B cell (primary cell): ENCODE measurements at places on chromosomes 7 and 10. TPM values are rescaled to one million over a fixed set of nuclear protein-coding genes. Genes with fewer than 3 reads are reported as not detected.

GRCh38 chr10:124152139-124153022 is 59.0 kb upstream of the CHST15 start:
- DNase-seq, result peak; percentile 30

DEPP1 gene
- total RNA-seq, result not detected in 2 replicates

SPDYE16 gene
- total RNA-seq, result 0.53 and 0.69 TPM in 2 replicates

GRCh38 chr7:133845005-133845404 is 282.1 kb upstream of the LRGUK start:
- no peak for DNase-seq

DNA sequence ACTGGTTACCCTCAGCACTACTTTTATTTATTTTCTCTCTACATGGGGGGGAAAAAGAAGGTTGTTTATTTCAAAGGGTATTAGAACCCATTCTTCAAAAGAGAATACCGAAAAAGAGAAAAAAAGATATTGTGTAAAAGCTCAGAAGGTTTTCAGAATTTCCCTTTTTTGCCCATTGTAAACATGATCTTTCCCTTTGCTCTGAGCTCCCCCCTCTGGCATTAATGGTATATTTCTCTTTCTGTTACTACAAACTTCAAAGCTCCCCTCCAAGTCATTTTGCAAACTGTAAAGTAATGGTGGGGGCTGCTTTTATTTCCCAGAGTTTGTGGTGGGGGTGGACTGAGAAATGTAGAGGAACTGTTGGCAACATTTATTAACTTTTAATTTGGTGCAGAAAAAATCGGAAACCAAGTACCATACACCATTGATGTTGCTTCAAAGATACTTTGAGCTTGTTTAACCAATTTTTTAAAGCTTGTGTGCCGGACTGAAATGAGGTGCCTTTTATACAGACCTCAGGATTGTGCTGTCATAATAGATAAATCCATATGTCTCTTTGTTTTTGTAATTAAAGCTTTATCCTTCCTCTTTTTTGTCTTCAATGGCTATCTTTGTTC is 181.5 kb downstream of the EXOC4 start:
- peak; percentile 28 for DNase-seq

GRCh38 chr7:141460781-141461715 is 90.2 kb upstream of the AGK start:
- DNase-seq, result no peak

CCDC126 gene
- total RNA-seq, result 15.0 and 18.0 TPM in 2 replicates

CALCR gene
- total RNA-seq, result not detected in 2 replicates

GPER1 gene
- total RNA-seq, result 20.7 and 21.3 TPM in 2 replicates

- no peak for DNase-seq
These were observed 44.1 kb downstream of the GLI3 start for GRCh38 chr7:42192851-42193461.

GRCh38 chr10:128855618-128856428 is 611.2 kb upstream of the MGMT start:
- no peak for DNase-seq

GRCh38 chr10:988667-989545 is 672 bp downstream of the GTPBP4 start:
- DNase-seq, result no peak

DNA sequence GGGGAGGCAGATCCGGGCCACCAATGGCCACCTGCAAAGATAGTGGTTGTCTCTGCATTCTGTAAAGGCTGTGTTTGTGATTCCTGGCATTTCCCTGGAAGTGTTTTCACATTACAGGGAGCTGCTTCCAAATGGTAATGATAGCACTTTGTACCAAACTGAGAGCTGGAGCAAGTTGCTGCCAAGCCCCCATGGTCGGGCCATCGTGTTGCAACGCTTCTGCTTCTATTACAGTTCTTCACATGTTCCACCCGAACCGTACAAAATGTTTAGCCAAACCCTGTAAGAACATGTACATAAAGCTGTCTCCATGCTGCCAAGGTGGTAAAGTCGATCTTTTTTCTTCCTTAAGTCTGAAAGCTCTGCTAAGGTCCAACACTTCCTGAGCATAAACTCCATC is 397.7 kb upstream of the NFE2L3 start:
- no peak for DNase-seq

GRCh38 chr7:129134356-129134987 is 10.0 kb upstream of the TSPAN33 start:
- DNase-seq, result peak; percentile 30

- no peak for DNase-seq
These were observed 117.5 kb downstream of the NRF1 start for GRCh38 chr7:129728875-129729467.

RNF32 gene
- total RNA-seq, result 2.3 and 3.4 TPM in 2 replicates

GRCh38 chr10:93710333-93710909 is 8.0 kb upstream of the FRA10AC1 start:
- DNase-seq, result no peak

SLC13A4 gene
- total RNA-seq, result not detected in 2 replicates

- DNase-seq, result no peak
These were observed 48.0 kb upstream of the KIF5B start for GRCh38 chr10:32104181-32104580.

- no peak for DNase-seq
These were observed 151.0 kb downstream of the PLPP4 start for GRCh38 chr10:120607710-120608703.

DNA sequence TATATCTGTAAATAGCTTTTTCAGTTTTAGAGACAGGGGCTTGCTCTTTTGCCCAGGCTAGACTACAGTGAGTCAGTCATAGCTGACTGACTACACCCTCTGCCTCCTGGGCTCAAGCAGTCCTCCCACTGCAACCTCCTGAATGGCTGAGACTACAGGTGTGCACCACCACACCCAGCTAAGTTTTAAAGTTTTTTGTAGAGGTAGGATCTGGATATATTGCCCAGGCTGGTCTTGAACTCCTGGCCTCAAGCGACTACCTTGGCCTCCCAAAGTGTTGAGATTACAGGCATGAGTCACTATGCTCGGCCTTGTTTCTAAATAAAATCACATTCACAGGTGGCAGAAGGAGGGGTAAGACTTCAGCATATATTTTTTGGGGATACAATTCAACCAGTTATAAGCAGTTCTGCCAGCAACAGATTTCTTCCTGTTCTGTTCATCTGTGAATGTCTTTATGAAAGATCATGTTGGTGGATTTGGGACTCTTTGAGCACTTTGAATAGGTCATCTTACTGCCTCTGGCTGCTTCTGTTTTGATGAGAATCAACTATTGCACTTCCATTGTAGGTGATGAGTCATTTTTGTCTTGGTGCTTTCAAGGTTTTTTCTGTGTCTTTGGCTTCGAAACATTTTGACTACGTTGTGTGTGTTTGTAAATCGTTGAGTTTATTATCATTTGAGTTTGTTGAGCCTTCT is 15.7 kb downstream of the RBM33 start:
- DNase-seq, result no peak

GRCh38 chr10:8360365-8360764 is 305.9 kb downstream of the GATA3 start:
- no peak for DNase-seq

UNCX gene
- total RNA-seq, result not detected in 2 replicates

GRCh38 chr10:35822316-35822715 is 180.2 kb upstream of the FZD8 start:
- DNase-seq, result no peak

- peak; percentile 53 for DNase-seq
These were observed 76.4 kb upstream of the ZMIZ1 start for GRCh38 chr10:78992333-78992732.

OPN4 gene
- not detected in 2 replicates for total RNA-seq

- no peak for DNase-seq
These were observed 150.6 kb downstream of the DIP2C start for GRCh38 chr10:538895-539294.

LCOR gene
- 70.0 and 79.8 TPM in 2 replicates for total RNA-seq

TRPV5 gene
- total RNA-seq, result not detected in 2 replicates

DNA sequence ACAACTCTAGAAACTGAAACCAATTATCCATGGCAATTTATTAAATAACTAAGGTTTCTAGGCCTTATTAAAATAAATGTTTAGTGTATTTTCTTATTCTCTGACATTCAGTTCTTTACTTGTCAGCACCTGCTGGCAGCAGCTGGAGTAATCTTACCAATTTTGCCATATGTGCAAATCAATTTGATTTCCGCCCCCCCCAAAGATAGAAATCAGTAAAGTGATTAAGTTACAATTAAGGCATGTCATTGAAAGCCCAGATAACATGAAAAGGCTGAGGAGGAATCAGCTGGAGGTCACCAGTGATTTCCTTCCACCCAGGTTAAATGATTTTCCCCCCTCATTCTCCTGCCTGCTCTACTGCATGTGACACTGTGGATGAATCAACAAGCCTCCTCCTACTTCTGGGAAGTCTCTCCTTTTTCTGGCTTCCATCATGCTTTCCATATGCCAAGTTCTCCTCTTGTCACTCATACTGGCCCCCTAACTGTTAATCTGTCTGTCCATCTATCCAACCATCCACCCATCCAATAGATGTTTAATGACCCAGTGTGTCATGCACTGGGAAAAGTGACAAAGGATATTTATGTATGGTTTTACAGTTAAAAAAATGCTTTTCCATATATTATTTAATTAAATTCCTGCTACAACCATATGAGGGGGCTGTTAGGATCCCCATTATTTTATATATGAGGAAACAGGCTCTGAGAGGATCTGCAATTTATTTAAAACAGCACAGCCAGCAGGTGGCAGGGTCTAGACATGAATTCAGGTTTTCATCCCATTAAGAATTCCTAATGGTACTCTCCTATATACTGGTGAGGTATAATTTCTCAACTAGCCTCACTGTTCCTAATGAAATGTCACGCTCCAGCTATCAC is 116.5 kb downstream of the ATXN7L1 start:
- peak; percentile 44 for DNase-seq

UCMA gene
- total RNA-seq, result not detected in 2 replicates

DNA sequence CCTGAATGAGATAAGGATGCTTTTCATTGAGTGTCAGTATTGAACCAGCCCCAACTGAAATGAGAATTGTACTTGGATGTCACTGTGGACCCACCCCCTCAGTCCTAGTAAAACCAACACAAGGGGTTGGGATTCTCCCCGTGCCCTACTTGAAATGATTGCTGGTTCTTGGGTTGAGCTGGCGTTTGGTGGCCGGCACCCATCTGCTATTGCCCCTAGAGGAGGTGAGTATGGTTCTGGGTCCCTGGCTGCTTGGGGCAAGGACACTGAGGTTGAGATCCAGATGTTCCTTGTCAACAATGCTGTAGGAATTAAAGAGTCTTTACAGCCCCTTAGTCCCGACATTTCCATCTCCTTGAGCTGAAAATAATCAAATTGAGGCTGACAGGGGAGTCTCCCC is 170.0 kb upstream of the ZNF32 start:
- no peak for DNase-seq

DRGX gene
- total RNA-seq, result not detected in 2 replicates

DNA sequence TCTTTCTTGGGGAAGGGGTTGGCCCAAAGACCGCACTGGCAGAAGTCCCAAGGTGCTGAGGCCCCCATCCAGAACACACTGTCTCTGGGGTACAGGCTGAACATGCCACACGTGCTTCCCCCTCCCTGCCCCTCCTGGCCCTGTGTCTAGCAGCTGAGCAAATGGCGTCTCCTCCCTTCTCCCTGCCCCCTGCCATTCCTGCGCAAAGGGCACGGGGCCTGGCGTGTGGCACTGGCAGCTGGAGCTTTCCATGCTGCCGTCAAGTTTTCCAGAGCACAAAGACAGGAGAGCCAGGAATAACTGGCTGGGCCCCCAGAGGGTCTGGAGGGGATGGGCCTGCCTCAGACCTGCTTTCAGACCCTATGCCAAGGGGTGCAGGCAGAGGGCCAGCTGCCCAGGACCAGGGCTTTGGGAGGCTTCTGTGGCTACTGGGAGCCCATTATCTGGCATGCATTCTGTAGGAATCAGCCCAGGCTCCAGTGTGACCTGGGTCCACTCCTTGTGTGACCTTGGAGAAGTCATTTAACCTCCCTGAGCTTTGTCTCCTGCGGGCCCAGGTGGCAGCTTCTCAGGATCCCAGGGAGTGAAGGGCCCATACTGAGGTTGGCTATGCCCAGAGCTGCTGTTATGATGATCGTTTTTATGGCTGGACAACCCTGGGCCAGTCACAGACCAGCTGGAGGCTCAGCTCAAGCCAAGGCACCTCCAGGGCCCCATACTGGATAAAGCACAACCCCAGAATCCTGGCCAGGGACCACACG is 710 bp upstream of the LDB3 start:
- DNase-seq, result no peak

GRCh38 chr7:148270576-148270975 is 320.0 kb upstream of the C7orf33 start:
- DNase-seq, result no peak

DNA sequence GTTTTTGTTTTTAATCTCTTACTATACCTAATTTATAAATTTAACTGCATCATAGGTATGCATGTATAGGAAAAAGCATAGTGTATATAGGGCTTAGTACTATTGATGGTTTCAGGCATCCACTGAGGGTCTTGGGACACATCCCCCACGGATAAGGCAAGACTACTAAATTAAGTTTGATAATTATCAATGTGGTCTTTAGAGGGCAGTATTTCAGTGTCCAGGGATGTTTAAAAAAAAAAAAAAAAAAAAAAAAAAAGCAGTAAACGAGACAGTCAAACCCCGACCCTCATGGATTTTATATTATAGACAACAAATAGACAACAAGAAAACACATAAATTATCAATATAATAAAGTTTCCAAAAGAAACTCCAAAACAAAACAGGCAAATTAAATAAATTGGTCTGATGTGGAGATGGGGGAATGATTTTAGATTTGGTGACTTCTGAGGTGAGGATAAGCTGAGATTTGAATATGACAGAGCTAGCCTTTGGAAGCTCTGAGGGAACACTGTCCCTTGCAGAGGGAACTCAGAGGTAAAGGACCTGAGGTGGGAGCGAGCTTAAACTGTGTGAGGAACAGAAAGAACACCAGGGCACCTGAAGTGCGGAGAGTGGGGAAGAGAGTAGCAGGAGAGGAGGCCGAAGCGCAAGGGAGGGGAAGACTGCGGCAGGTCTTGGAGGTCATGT is 14.8 kb downstream of the ACSM6 start:
- DNase-seq, result peak; percentile 29

- DNase-seq, result no peak
These were observed 876.2 kb upstream of the AUTS2 start for GRCh38 chr7:68722044-68722443.

GRCh38 chr7:106054971-106055532 is 57.1 kb downstream of the SYPL1 start:
- no peak for DNase-seq

DNA sequence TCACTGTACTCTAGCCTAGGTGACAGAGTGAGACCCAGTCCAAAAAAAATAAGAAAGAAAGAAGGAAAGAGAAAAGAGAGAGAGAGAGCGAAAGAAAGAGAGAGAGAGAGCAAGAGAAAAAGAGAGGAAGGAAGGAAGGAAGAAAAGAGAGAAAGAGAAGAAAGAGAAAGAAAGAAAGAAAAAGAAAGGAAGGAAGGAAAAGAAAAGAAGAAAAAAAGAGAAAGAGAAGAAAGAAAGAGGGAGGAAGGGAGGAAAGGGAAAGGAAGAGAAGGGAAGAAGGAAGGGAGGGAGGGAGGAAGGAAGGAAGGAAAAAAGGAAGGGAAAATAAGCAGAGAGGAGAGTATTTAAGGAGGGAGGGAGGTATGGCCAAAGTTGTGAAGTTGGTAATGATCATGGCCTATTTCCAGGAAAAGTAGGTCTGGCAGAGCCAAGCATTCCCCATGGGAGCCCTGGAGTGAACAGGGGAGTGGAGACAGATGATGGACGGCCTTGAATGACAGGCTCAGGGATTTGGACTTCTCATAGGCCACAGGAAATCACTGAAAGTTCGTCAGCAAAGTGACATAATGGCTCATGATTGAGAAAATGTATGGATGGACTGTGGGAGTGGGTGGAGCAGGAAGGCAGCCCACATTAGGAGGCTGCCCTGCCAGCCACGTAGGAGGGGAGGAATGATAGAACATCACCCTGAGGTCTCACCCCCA is 44.8 kb upstream of the CUX1 start:
- no peak for DNase-seq

GBF1 gene
- total RNA-seq, result 39.3 and 41.2 TPM in 2 replicates

VAX1 gene
- not detected in 2 replicates for total RNA-seq

- DNase-seq, result peak; percentile 65
These were observed at the start of gene IFIT3 for GRCh38 chr10:89327803-89328441. Gene IFIT3 (plus strand): TSS chr10:89327997. CDS start chr10:89328074, 77 bp downstream.
